ENCODE measurements at places on chromosomes 11 and 22. TPM values are rescaled to one million over a fixed set of nuclear protein-coding genes. Genes with fewer than 3 reads are reported as not detected.
A peak's percentile ranks its signal among the peaks of the same experiment; 100 is the strongest.

DNA sequence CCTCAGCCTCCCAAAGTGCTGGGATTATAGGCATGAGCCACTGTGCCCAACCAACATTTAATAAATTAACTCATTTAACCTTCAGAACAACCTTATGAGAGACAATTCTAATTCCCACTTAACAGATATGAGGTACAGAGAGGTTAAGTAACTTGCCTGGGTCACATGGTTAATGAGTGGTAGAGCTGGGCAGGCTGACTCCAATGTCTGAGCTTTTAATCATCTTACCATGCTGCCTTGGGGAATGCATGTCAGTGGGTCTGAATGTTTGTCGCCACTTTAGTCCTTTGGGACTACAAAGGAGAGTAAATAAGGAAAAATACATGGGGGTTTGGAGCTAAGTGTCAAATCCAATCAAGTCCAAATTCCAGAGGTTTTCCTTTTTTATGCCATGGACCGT is 11.2 kb upstream of the PIK3C2A start:
- DNase-seq = no peak

MRGPRF gene
- total RNA-seq = 41.5 TPM

DNA sequence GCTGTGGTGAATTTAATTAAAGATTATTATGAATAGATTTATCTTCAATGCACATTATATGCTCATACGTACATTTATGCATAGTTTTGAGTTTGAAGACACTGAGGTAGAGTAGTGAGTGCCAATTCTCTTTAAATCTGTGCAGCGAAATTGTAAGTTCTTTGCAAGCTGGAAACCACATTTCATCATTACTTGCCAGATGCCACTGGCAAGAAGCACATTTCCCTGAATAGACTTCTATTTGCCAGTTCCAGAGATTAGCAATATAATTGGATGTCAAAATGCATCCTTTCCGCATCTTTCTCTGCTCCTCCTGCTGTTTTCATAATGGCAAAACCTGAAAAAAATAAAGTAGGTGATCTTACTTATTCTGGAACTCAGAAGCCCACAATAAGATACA is 448.0 kb downstream of the LUZP2 start:
- DNase-seq = no peak

GRCh38 chr11:73217131-73217809 is 811 bp upstream of the P2RY2 start:
- peak; percentile 64 for DNase-seq

GRCh38 chr11:128345316-128345715 is 242.0 kb downstream of the ETS1 start:
- no peak for DNase-seq

FIBIN gene
- 30.0 TPM for total RNA-seq

DNA sequence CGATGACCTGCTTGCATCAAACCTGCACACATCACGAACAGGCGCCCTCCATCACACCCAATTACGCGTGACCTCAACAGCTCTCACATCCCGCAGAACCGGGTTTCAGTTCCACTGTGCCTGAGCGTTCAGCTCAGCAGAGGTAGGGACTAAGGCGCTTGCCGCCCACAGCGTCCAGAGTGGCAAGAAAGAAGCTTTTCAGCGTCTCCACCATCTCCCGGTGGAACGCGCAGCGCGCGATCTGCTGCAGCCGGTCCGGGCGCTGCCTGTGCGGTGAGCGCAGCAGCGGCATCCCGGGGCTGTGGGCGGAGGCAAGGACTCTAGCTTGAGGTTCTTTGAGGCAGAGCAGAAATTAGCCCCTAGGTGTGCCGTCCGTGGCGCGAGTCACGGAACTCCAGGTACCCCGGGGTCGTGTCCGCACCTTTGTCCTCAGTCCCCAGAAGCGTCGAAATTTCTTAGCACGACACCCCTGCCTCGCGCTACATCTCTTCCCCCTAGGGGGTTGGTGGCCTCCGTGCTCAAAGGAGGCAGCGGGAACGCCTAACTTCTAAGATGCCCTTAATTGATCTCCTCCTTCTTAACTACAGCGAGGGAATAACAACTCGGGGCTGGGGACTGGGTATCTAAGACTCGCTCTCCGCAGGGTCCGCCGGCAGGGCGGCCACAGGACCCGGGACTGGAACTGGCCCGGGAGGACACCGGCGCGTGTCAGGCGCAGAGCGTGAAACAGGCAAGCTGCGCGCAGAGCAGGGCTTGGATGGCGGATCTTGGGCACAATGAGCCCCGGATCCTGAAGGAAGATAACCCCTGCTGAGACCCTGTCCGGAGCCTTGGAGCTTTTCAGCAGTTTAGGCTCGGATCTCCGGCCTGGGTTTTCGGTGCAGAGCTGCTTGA is 1.7 kb upstream of the CALCA start:
- peak; percentile 80 for DNase-seq

DNA sequence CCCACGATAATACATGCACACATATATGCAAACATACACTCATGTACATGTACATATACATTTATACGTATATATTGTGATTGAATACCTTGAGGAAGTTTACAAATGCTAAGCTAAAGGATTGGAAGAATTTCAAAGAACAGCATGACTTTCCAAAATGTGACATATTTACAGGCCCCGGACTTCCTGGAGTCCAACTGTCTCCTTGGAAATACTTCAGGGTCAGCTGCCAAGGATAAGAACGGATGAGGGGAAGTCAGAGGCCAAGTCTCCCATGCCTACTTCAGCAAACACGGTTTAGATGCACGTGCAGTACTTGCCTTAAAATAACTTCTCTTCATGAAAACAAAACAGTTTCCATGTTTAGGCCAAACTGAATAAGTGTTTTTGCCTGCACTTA is 213.6 kb downstream of the DYNC2H1 start:
- no peak for DNase-seq

TEAD1 gene
- total RNA-seq = 176 TPM

GRCh38 chr22:37887584-37888378 is 18.3 kb upstream of the MICALL1 start:
- DNase-seq = peak; percentile 77

All from osteoblast (primary cell).